RPMI8226 (cell line): ENCODE measurements at places on chromosomes 2 and 18.

DNA sequence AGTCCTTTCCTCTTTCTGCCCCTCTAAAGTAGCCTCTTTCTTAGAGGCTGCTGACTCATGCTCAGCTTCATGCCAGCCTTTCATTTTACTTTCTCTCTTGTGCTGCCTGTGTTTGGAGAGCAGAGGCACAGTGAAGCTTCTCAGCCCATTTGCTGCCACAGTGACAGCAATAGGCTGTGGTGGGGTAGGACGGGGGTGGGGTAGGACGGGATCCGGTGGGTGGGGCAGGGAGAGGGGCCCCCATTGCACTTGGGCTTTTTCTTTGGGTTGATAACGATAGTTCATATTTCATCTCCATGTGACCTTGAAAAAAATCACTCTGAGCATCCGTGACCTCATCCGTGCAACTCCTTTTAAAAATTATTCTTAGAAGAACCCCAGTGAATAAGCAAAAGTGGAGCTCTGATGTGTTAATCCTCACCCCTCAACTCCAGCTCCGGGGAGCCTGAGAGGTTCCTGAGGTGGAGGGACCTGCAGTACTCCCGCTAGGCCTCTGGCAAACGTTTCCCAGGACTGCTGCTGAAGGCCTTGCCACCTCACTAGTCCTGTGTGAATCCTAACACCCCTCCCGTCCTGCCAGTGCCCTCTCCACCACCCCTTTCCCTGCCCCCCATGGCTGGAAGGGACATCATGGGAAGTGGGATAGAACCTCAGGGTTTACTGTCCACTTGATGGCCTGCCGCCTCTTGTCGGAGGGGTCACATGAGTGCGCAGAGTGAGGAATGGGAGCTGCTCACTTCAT, 70.8 kb downstream of the INPP4A start:
- peak; percentile 53 for DNase-seq

DNA sequence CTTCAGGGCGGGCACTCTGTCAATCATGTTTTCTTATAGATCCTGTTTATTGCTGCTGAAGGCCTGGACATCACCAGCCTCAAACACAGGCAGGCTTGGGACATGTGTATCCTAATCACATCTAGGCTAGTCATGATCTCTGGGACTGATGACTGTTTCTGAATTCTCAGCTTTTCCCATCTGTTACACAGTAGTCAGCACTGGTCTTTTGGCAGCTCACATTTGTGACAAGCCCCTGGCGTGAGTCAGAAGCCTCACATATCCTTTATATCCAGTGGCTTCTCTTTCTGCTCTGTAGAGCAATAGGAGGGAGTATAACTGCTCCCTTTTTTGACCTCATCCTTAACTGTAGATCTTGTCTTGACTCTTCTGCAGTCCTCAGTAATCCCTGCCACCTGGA, 4.5 kb downstream of the SEMA4F start:
- DNase-seq, result no peak

DNA sequence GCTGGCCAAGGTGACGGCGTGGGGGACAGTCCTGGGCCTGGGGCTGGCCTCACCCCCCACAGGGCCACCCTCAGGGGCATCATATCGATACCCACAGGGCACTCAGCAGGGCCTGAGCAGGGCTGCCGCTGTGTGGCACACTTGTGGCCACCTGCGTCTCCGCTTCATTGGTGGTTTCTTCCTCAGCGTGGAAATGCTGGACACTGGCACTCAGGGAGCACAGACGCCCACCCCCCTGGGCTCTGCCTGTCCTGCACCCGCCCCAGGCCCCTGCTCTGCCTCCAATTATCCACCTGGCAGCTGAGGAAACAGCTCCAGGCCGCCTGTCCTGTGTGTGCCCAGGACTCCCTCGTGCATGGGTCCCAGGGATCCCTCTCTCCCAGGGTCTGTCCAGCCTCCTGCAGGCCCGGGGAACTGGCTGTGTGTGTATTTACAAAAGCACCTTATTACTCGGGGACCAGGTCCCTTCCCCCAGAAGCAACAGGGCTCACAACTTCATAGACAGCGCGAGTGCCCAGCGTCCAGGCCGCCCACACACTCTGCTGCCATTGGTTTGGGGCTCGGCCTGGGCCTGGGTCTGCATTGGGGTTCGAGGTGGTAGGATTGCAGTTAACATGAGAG, 13.1 kb downstream of the CROCC2 start:
- peak; percentile 2 for DNase-seq

- DNase-seq, result no peak
These were observed 84.3 kb downstream of the MCFD2 start for GRCh38 chr2:46831051-46831868.

GRCh38 chr2:239259603-239260298, 141.1 kb downstream of the HDAC4 start:
- no peak for DNase-seq

- no peak for DNase-seq
These were observed 106.8 kb downstream of the DNAH7 start for GRCh38 chr2:195961873-195962272.

DNA sequence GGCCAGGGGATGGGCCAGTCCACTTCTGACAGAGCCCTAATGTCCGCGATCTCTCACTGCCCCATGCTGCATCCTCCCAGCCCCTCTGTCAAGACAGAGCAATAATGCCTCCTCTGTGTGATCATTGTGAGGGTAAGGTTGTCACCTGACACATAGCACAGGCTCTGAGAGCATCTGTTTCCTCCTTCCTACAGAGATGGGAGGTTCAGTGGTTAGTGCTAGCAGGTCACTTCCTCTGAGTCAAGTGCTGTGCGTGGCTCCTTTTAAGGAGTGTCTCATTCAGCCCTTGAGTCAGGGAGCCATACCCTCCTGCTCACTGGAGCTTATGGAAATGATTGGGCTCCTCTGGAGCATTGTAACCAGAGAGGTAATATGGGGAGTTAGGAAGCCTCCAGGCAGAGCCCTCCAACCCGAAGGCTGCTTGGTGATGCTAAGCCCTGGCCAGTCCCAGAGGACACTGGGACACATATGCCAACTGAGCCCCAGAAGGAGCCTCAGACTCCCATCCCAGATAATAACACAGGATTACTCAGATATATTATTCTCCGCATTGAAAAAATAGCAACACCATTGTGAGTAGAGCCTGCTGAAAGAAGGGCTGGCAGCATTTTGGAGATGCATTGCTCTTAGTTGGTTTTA, 189.0 kb downstream of the GALNT1 start:
- DNase-seq, result no peak

GRCh38 chr18:12639990-12640880, 17.7 kb downstream of the SPIRE1 start:
- DNase-seq, result no peak

DNA sequence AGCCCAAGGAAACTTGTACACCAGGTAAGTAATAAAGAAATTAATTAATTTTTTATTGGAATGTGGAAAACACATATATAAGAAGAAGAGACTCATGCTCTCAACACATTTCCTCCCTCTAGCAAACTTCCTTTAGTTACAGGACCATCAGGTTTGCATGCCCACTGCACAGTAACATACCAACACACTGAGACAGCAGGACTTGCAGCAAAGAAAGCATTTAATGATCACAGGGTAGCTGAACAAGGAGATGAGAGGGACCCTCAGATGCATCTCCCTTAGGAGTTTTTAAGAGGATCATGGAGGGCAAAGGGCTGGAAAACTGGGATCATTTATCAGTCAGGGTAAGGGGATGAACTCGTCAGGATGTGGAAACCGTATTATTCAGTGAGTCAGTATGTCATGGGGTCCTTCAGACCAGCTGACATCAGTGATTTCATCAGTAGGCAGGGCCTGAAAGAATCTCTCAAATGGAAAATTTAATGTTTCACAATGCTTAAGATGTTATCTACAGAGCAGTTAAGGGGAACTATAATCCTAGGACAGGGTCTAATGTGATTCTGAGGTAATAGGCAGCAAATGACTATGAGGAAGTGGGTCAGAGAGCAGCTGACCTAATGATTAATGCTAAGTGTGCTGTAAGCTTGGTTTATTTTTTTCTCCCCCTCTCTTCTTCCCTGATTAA, 193.8 kb upstream of the RND3 start:
- no peak for DNase-seq
